ENCODE measurements at places on chromosomes 12 and 14.

GRCh38 chr12:120698665-120699064 lies 11.6 kb upstream of the UNC119B start:
- no peak for DNase-seq

- no peak for DNase-seq
These were observed 93.0 kb downstream of the NT5DC3 start for GRCh38 chr12:103748002-103748401.

DNA sequence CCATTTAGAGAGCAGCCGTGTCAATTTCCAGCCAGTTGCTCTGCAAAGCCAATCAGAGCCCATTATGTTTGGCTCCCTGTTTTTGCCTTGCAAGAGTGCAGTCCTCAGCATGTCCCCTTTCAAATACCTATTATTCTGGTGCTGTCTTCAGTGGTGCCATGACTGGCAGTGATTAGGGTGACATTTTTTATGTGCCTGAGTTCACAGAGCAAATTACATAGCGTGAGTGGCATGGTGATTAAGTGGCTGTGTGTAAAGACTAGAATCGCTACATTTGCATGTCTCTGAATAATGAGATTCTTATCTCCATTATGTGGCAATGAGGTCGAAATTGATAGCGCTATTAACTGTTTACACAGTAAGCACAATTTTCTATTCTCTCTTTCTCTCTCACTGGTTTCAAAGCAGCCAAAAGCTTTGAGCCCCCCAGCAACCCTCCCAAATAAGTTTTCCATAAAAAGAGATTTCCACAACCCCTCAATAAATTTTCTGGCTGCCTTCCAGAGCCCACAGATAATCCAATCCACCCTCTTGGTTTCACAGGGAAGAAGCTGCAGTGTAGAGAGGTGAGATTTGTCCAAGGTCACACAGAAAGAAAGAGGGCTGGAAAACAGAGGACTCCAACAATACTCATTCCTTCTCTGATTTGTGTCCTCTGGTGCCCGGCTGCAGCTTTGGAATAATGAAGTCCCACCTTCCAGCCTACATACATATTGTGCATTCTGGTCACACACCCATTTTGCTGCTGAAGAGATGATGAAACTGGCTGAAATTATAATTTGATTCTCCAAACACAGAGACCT lies 58.8 kb upstream of the NUDT4 start:
- DNase-seq: no peak

DNA sequence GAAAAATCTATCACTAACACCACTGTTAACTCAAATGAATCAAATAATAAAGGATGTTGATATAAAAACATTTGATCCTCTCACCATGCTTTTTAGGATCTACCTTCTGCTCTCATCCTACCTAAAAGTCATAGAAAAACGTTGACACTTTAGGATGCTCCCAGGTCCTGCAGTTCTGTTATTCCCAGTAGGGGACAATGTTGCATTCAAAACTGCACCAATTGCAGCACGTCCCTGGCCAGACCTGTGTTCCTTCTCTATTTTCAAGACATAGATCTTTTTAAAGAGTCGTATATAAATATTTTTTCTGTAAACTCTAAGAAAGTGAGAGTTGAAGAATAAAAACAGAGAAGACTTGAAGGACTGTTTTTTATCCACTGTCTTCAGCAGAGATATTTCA lies 8.8 kb downstream of the AICDA start:
- no peak for DNase-seq

DNA sequence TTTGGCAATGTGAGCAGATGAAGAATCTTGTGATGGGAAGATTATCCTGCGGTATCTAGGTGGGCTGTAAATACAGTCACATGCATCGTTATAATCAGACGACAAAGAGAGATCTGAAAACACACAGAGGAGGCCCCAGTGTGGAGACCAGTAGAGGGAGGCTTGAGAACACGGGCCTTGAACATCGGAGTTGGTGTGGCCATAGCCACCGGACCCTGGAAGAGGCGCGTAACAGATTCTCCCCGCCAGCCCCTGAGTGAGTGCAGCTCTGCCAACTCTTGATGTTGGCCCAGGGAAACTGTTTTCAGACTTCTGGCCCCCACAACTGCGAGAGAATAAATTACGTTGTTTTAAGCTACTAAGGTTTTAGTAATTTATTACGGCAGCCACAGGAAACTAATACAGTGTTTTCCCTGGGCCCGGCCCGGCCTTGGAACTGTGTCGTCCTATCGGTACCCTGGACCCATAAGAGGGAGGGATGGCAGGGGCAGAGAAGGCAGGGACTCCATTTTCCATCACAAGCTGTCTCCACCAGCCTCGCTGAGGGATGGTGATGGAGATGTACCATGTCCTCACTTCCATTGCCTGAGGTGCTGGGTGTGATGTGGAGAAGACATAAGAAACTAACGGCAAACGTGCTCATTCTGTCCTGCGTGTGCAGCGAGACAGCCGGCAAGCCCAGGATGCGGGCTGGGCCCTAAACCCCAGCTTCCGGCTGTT lies 91.6 kb downstream of the NTF3 start:
- DNase-seq: no peak
